ENCODE measurements at places on chromosomes 1 and 21.

GRCh38 chr1:39574646-39575045 lies 1.9 kb downstream of the PABPC4 start:
- DNase-seq: no peak

GRCh38 chr1:61782771-61783170 lies 40.5 kb downstream of the PATJ start:
- peak; percentile 17 for DNase-seq

- DNase-seq: no peak
Measured at GRCh38 chr1:207302618-207303393, 18.7 kb upstream of the CD55 start.

DNA sequence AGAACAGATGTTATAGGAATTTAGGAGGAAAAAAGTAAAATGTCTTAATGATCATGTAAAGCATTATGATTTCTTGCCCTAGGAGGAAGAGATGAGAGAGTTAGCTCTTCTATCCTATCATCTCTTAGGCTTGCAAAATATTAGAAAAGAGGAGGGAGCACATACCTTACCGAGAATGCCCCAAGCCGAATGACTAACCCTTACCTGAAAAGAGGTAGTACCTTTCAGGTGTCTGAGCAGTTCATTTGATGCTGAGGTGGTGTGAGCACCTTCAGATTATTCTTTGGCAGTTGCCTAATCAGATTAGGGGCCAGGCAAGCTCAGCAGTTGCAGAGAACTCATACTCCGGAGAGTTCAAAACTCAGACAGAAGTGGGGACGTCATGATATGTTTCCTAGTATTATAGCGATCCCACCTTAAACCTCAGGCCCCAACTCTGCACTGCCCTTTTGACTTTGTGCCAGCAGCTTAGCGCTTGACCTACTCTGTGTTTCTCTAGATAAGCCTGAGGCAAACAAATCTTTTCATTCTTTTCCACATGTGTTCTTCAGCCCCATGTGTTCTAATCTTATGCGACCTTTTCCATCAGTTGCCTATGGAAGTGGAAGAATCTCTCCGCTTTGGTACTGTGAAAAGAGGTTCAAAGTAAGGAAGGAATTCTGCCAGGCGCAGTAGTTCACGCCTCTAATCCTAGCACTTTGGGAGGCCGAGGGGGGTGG lies 52.5 kb downstream of the ATP2B4 start:
- no peak for DNase-seq

GRCh38 chr1:158163000-158163947 lies 17.4 kb upstream of the CD1D start:
- no peak for DNase-seq

GRCh38 chr1:50155541-50155940 lies 46.8 kb downstream of the ELAVL4 start:
- no peak for DNase-seq

DNA sequence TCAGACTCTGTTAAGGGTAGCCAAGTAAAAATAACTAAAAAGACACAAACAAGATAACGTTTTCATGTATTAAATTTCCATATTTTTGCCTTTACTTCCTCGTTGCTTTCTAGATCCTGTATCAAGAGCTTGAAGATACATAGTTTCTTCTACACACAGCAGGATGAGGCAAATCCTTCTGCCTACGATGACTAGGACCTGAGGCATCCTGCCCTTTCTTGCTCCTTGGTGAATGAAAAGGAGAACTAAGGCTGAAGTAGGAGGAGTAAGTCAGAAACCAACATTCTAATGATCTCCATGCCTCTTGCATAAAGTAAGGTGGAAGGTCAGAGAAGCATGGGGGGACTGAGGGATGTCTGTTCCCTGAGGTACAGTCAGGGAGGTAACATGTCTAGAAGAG lies 102.6 kb downstream of the GPATCH2 start:
- DNase-seq: no peak

DNA sequence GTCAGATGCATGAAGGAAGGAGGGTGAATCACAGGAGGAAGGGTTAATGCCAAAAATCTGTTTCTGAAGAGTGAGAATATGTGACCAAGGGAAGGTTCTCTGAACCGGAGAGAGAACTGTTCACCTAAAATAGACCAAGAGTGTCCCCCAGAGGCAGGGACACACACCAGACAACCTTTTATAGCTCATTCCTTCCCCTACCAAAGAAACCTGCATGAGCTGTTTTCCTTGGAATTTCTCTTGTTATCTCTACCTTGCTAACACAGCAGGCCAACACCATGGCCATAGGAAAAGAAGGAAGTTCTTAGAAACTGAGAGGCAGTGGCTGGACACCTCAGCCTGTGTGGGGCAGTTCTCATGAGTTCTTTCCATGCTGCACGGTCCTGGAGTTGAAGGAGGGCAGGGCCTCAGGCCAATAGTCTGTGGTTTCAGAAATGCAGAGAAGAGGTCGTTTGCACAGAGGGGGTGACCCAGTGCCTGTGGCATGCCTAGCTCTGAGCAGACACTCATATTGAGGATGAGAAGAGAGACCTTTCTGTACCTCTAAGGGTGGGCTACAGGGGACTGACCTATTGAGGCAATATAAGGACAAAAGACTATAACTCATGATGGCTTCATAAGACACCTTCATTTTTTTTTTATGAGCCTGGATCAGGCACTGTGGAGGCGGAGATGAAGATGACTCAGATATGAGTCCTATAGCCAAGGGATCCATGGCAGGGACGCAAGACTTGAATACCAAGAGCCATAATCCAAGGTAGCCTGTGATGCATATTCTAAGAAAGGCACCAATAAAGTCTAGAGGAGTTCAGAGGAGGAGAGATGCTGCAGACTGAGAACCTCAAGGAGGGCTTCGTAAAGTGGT lies 39.4 kb downstream of the IGFN1 start:
- DNase-seq: no peak

DNA sequence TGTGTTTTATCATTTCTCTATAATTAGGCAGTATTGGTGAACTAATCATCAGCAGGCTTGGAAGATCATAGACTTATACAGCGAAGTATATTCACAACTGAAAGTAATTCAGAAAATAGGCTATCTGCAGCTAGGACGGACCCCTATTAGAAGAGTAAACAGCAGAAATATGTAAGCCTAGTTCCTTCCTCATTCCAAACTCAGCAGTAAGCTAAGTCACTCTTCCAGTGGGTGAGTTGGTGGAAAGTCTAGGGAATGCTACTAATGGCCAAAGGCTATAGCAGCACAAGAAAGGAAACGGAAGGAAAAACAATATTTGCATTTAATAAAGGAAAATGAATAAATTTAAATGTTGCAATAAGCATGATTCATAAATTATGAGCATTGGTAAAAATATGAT lies 918.1 kb upstream of the TMPRSS15 start:
- DNase-seq: no peak

DNA sequence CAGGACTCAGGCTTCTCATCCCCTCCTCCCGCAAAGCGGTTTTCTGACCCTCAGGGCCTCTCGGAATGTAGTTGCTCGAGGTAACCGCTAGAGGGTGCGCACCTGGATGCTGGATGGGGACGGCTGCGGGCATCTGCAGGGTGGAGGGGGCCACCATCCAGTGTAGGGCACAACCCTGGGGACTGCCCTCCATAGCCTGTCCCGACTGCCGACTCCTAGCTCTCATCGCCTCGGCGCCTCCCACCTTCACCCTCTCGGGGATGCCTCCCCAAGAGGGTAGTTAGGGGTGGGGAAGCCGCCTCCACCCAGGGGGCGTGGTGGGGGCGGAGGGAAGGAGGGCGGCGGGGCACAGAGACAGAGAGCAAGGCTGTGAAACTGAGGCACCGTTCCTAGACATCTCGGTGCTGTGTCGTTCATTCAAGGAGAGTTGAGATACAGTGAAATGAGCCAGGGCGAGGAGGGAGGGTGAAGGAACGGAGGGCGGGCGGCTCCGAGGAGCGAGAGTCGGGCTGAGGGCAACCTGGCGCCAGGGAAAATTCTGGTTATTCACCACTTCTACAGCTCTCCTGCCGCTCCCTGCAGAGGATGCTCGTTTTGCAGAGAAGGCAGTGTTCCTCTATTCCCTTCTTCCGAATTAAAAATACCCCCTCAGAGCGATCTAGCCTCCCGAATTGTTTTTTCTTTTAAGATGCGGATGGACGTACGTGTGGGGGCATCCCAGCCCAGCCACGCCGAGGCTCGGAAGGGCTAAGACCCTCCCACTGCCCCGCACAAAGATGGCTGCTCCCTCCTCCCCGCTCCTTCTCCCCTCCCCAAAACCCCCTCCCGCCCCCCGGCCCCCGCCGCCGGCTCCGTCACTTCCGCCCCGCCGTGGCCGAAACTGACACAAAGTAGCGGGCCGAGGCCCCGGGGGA lies at the start of gene ATP8B2:
Gene ATP8B2, plus strand, starts transcription at position 857 of the 914 bp plus-strand sequence. CDS start 2,617 bp downstream, outside the sequence.
- DNase-seq: peak; percentile 64

GRCh38 chr1:226915672-226915995 lies 24.5 kb upstream of the COQ8A start:
- no peak for DNase-seq

DNA sequence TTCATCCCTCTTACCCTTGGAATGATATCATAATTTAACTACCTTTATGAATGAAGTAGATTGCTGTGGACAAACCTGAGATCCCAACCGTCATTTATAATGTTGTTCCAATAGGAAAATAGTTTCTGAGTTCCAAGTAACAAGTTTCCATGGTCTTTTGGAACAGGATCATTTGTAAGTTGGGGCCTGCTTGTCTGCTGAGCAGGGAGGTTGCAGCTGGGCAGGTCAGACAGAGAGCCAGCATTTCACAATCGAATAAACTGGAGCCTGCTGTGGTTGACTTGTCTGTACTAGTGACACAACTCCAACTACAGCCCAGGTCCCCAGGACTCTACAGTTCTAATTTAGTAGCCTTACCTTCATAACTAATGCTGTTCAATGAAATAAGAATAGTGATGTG lies 18.6 kb upstream of the RALGPS2 start:
- no peak for DNase-seq

- DNase-seq: no peak
Measured at GRCh38 chr1:92538413-92539061, 51.8 kb upstream of the GFI1 start.

DNA sequence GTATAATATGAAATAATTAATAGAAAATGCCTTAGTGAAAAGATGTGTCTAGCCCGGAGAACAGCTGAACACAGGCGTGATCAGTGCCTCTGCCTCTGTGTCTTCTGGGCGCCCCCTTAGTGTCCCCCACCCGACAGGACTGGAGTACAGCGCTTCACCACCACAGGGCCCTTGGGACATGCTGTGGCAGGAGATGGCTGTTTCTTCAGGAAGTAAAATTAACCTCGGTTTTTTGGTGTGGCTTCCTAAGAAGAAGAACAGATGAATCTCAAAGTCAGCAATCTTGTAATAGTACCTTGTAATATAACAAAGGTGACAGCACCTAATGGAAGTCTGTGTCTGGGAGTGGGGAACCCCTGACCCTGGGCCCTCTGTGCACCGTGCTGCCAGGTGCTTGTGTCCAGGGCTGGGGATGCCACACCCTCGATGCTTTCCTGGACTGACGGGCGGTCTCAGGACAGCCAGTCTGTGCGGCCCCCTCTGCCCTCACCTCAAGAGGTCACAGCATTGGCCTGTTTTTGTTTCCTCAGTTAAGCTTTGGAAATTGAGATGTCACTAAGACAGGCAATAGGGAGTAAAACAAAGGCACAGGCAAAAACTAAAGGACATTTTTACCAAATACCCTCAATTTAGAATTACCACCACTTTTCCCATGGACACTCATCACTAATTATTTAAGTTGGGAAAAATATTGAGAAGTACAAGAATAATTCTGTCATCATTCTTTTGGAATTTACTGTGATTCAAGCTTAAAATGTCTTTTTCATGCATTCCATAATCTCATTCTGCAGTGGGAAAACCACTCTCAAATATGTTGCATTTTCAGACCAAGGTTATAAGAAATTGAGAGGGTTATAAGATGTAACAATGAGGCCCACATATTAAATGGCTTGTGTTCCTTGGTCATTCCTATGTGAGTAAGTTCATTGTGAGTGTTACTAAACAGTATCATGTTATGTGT lies 79.3 kb downstream of the ADARB1 start:
- no peak for DNase-seq

DNA sequence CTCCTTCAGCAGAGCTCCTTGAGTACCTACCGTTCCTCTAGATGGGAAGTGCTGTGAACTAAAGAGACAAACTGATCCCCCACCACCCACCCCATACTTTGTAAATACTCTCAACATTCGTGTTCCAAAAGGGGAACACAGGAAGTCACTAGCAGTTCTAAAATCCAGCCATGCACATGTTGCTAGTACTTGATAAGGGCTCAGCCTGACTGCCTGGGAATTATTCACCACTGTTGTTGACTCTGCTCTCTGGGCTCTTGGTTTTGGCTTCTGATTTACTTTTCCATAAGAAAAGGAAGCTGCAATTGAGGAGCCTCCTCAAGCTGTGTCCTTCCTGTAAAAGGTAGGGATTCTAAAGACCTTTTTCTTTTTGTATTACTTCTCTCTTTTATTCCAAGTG lies 67.5 kb downstream of the IVNS1ABP start:
- no peak for DNase-seq

DNA sequence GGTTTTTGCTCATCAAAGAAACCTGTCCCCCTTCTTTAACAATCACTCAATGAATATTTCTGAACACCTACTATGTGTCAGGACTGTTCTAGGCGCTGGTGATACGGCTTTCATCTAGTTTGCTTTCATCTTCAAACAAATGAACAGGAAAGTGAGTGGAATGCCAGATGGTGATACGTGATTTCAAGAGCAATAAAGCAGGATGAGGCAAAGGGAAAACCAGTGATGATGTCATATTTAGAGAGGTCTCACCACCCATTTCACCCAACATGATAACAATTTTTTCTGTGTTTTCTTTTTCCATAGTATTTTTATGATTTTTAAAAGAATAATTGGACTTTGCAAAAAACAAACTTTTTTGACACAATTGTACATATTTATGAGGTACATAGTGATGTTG lies 11.3 kb upstream of the SLC6A17 start:
- no peak for DNase-seq

- no peak for DNase-seq
Measured at GRCh38 chr1:39833621-39834385, 45.1 kb upstream of the BMP8B start.

GRCh38 chr1:158035014-158035413 lies 41.6 kb downstream of the KIRREL1 start:
- DNase-seq: no peak

DNA sequence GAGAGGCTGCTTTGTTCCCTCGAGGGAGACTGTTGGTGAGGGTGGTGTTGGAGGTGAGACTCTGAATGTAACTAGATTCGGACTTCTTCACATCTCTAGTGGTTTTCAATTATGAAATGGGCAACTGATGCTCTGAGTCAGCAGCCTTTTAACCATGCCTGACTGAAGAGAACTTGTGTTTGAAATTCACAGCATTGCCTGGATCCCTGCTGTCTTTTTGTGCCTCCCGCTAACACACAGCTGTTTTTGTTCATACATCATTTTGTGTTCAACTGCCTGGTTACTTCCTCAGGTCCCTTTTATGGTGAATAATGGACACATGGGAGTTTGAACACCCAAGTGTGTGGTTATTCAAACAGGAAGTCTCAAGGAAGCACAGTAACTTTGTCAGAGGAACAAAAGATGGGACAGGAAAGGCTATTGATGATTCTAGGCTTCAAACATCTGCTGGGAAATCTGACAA lies 16.8 kb downstream of the LAMC1 start:
- no peak for DNase-seq

- DNase-seq: no peak
Measured at GRCh38 chr1:16165548-16165947, 9.7 kb upstream of the EPHA2 start.

Measured in stimulated activated CD4-positive, alpha-beta T cell treated with anti-CD3 and anti-CD28 coated beads, Interleukin-15, amount 100 ng/mL, for 1 hour (primary cell).